Activated naive CD4-positive, alpha-beta T cell treated with anti-CD3 and anti-CD28 coated beads, Interleukin-2, amount 50 U/mL, for 72 hours (primary cell): ENCODE measurements at places on chromosomes 11 and 22.

- DNase-seq: peak; percentile 49
Measured at GRCh38 chr11:130216591-130217132, 57.1 kb downstream of the ST14 start.

- no peak for DNase-seq
Measured at GRCh38 chr11:127631974-127632373, 631.4 kb upstream of the KIRREL3 start.

DNA sequence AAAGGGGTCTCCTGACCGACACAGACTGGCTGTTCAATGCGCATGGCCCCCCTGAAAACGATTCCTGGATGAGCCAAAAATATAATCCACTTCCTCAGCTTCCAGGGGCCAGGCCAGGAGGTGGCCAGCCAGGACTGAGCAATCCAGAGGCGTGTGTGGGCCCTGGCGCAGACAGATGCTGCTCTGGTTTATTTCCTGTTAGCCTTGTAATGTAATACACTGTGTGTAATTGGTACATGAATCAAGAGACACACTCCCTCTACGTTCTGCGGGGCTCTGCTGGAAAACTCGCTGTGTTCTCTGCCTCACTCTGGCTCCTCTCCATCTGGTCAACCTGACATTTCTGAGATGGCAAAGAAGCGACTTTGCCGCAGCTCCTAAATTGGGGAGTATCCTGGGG, 26.3 kb upstream of the ISX start:
- no peak for DNase-seq

GRCh38 chr11:64665411-64665821, 57.6 kb downstream of the NRXN2 start:
- no peak for DNase-seq

GRCh38 chr11:128695539-128696221, 1.8 kb downstream of the FLI1 start:
- no peak for DNase-seq

GRCh38 chr11:30358536-30358935, 35.6 kb downstream of the ARL14EP start:
- no peak for DNase-seq
